Inflammatory macrophage treated with lipopolysaccharide for 1 hour (primary cell): ENCODE measurements at places on chromosomes 16 and 17.
A peak's percentile ranks its signal among the peaks of the same experiment; 100 is the strongest.

DNA sequence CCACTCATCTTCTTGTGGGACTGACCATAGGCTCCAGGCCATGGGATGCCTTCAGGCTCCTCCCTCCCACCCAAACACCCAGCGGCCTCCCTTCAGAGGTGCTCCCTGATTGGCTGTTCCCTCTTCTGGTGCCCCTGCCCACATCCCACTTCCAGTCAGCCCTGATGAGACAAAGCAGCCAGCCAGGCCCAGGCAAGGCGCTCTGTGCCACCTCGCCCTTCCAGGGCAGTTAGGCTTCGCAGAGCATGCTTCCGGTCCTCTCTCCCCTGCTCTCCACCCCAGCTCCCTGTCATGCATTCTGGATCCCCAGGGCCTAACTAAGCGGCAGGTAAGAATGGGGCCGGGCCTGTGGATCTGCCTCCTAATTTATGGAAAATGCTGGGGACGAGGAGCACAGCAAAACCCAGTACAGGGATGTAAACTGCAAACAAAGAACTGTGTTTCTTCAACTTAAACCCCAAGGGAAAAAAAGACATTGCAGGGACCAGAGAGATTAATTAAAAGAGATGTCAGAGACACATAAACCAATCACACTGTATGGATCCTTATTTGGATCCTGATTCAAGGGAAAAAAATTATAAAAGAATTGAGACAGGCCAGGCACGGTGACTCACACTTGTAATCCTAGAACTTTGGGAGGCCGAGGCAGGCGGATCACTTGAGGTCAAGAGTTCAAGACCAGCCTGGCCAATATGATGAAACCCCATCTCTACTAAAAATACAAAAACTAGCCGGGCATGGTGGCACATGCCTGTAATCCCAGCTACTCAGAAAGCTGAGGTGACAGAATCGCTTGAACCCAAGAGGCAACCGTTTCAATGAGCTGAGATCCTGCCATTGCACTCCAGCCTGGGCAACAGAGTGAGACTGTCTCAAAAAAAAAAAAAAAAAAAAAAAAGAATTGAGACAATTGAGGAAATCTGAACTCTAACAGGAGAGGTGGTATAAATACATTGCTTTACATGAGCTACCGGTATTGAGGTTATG, 26.0 kb downstream of the ZDHHC7 start:
- no peak for DNase-seq

GRCh38 chr17:38926293-38927070, 1.1 kb downstream of the LASP1NB start:
- peak; percentile 78 for DNase-seq

GRCh38 chr16:27254262-27254811, 14.2 kb downstream of the NSMCE1 start:
- DNase-seq = peak; percentile 74

- DNase-seq = peak; percentile 29
Observed at GRCh38 chr17:50841949-50842354, 6.6 kb downstream of the WFIKKN2 start.

GRCh38 chr17:82913304-82914043, 73.7 kb upstream of the ZNF750 start:
- no peak for DNase-seq

DNA sequence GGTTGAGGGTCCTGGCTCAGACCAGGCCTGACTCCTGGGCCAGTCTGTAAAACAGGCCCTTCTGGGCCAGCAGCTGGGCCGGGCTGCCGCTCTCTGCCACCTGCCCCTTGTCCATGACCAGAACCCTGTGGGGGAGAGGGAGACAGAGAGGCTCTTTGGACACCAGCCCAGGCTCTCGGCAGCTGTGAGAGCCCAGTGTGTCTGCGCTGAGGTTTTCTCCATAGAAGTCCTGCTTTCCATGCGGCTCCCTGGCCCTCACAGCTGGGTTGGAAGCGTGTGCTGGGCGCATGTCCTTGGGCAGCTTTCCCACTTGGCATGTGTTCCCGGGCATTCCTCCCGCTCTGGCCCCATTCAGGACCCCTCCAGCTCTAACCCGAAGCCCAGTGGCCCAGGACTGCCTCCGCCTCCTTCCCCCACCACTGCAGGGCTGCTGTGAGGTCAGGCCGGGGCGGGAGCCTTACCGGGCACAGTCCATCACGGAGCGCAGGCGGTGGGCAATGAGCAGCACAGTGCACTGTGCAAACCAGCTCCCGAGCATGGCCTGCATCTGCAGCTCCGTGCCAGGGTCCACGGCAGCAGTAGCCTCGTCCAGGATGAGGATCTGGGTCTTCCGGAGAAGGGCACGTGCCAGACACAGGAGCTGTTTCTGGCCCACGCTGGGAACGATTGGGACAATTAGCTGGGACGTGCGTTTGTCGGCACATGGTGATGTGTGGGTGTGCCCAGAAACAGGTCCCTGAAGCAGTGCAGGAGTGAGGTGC, 73.0 kb downstream of the ABCC6 start:
- DNase-seq = no peak

DNA sequence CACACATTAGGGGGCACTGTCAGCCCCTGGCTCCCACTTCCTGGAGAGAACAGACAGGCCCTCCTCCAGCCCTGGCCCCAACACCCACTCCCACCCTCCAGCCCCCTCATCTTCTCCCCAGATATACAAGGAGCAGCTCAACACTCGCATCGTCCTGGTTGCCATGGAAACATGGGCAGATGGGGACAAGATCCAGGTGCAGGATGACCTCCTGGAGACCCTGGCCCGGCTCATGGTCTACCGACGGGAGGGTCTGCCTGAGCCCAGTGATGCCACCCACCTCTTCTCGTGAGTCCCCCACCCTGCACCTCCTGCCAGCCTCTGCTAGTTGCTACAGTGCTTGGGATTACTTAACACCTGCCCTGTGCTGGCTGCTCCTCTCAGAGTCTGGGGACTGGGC, 14.4 kb downstream of the ADAM11 start:
- no peak for DNase-seq

- no peak for DNase-seq
Observed at GRCh38 chr17:82917699-82918345, 78.0 kb upstream of the ZNF750 start.

- no peak for DNase-seq
Observed at GRCh38 chr17:44921122-44921882, 6.0 kb upstream of the GFAP start.

DNA sequence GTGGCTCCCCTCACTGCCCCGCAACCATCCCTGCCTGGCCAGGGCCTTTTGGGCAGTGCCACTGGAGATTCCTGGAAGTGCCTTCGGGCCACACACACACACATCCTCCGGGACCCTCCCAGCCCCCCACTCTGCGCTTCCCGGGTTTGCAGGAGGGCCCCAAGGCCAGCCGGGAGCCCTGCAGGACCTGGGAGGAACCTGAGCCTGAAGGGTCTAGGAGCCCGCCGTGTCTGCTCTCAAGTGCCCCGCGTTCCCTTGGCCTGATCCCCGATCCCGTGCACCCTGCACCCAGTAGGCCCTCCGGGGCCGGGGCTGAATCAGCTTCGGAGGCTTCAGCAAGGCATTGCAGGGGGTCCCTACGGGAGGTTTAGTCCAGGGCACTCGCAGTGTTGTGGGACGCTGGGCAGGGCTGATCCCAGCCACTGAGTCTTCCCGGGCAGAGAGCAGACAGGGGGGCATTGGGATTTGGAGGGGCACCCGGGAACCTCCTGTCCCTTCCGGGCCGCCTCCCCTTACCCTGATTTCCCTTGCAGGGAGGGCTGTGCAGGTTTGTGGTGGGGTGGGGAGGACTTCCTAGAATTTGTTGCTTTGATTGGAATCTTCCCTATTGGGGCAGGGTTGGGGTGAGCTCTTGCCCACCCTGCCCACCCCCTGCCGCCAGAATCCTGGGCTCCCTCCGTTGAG, 36.9 kb downstream of the TMEM235 start:
- no peak for DNase-seq
